AG04449 (cell line): ENCODE measurements at places on chromosomes 16 and 17.

DNA sequence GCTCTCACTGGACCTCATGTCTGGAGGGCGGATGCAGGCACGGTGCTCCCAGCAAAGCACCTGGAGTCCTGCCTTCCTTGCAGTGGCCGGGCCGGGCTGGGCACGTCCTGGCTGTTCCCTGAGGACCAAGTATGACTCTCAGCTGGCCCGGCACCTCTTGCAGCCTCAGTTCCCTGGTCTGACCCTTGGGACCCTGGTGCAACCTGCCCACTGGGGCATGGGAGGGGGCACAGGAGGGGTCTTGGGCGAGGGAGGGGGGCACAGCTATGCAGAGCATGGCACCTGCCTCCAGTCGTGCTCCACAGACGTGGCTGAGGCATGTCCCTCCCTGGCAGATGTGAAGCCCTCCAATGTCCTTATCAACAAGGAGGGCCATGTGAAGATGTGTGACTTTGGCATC is 19.6 kb downstream of the MAP2K3 start:
- no peak for DNase-seq

DNA sequence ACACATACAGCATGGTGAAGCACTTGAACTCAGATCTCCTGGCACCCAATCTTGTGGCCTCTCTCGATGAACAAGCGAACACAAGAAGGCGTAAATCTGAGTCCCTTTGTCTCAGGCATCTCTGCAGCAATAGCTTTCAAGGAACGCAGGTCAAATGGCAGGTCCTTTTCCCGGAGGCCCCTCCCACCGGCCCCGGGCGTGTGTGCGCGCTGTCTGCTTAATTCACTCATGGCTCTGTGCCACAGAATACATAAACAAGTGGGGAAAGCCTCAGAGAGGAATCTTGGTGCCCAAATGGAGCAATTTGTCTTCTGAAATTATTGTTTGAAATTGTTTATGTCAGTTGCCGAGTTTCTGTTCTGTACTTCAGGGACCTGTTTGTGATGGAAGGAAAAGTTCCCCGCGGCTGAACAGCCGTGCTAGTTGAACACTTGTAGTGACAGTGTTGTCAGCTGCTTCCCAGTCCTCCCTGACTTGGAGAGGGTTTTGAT is 14.8 kb downstream of the MYOCD start:
- DNase-seq: no peak

- no peak for DNase-seq
Measured at GRCh38 chr16:85138825-85139627, 26.8 kb upstream of the CIBAR2 start.

- no peak for DNase-seq
Measured at GRCh38 chr17:44996304-44996703, 28.2 kb upstream of the C1QL1 start.

DNA sequence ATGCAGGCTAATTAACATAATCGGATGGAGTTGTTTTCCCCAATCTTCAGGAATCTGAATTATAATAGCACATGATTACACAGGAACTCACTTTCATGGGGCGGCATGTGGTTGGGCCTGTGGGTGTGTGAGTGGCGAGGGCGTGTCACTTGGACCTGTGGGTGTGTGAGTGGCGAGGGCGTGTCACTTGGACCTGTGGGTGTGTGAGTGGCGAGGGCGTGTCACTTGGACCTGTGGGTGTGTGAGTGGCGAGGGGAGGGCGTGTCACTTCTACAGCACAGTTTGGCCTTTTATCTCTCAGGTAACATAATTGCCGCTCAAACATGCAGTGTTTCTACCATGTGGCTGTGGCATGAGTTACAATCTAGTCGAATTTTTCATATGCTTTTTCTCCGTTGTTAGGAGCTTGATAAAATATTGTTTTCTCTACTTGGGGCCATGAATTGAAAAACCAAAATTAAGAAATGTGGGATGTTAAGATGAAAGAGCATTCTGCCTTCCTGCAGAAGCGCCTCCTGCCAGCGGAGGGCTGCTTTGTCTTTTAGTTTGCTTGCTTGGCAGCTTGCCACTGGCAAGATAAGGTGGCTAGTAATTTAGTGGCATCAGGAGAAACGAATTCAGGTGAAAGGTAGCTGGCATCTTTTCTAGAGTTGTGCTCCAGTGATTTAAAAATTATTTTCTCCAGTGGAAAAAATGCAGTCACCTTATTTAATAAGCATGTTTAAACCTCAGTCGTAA is 36.2 kb downstream of the USP10 start:
- DNase-seq: no peak

- no peak for DNase-seq
Measured at GRCh38 chr16:58027161-58027915, 1.8 kb downstream of the MMP15 start.

DNA sequence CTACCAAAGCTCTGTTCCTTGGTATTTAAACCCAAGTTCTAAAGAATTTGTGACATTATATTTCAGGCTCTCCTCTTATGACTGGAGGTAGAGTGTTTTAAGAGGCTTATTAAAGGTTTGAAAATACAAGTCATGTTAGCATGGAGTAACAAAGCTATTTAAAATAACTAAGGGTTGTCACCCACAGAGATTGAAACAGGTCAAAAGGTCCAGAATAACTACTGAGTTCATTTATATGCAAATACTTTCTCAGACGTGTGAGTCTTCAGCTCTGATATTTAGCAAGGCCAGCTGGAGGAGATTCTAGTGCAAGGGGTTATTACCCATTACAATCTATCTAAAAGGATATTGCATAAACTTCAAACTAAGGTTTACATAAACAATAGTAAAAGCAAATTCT is 1538.8 kb upstream of the CDH8 start:
- no peak for DNase-seq

- no peak for DNase-seq
Measured at GRCh38 chr16:27841061-27841801, 222.3 kb downstream of the GSG1L start.

- DNase-seq: no peak
Measured at GRCh38 chr16:79847101-79847500, 246.6 kb upstream of the MAF start.

DNA sequence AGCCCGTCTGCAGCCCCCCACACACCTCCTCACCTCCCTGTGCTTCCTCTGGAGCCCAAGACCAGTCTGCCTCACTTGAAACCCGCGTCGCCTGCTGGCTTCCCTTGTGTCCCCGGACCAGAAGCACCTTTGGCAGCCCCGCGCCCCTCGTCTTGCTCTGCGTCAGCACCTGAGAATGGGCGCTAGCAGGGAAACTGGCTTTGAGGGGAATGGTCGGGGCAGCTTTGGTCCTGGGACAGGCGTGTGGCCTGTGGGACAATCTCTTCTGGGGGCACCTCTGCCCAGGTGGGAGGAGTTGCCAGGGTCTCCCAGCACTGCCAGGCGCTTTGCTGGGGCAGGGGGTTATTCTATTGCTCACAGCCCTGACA is 3.6 kb upstream of the MAFG start:
- no peak for DNase-seq

- no peak for DNase-seq
Measured at GRCh38 chr16:4687946-4688673, 5.3 kb upstream of the NUDT16L1 start.

DNA sequence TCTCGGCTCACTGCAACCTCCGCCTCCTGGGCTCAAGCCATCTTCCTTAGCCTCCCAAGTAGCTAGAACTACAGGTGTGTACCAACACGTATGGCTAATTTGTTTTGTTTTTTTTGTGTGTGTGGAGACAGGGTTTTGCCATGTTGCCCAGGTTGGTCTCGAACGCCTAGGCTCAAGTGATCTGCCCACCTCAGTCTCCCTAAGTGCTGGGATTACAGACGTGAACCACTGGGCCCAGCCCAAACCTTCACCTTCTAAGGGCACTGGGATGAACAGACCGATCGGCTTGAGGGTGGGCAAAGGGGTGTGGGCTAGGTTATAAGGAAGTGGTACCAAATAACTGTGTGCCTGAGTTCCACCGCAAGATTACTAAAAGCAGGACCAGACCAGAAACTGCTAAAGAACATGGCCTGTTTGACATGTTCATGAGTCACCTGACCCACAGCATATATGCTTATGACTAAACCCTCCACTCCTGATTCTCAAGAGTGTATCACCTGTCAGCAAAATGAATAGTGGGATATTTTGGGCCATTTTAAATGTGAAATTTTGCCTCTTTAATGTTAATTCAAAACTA is 8.1 kb downstream of the TMEM97 start:
- no peak for DNase-seq

- DNase-seq: no peak
Measured at GRCh38 chr17:40582328-40582901, 17.1 kb upstream of the CCR7 start.

- no peak for DNase-seq
Measured at GRCh38 chr16:23692190-23692837, 13.6 kb downstream of the PLK1 start.

DNA sequence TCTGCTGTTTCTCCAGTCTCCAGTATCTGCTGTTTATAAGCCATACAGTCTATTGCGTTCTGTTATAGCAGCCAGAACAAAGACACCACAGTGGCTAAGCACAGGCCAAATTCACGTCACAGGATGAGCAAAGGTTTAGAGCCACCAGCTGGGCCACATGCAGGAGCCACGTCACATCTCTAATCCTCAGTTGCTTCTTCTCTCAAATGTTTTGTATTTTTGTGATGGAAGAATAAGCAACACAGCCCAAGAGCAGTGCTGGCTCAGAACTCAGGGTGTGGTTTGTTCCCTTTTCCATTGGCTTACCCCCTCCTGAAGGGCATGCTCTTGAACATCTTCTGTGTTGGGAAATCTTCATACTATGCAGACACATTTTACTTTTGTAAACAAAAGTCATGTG is 309.4 kb upstream of the CDH5 start:
- no peak for DNase-seq

DNA sequence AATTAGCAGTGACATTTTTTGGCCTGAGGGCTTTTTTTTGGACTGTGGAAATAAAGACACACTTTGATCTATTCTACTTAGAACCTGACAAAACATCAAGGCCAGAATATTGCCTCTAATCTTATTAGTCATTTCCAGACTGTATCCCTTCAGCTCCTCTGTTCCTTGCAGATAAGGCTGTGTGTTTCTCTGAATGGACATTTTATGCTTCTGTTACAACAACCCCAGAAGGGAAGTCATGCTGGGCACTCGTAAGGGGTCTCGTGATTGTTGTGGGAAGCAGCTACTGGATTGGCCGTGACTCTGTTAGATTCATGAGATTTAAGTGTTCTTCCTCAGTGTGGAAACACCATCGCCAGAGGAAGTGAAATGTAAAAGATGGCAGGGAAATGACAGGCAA is 31.6 kb upstream of the HS3ST2 start:
- no peak for DNase-seq

GRCh38 chr16:30603945-30604315 is 6.3 kb downstream of the ZNF689 start:
- no peak for DNase-seq

DNA sequence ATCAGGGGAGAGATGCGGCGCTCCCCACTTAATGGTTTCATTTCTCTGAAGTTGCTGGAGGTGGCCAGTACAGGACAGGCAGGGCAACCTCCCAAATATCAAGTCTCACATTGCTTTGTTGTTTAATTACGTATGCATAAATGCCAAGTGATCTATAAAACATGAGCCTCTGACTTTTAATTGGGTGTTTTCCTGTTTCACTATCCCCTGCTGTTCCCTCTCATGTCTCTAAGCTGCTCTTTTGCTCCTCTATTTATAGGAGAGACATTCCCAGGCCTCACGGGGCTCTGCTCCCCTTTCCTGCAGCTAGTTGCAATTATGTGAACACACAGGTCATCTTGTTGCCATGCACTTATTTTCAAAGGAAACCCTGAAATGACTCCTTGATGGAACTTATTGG is 1173.5 kb upstream of the GOT2 start:
- DNase-seq: no peak

DNA sequence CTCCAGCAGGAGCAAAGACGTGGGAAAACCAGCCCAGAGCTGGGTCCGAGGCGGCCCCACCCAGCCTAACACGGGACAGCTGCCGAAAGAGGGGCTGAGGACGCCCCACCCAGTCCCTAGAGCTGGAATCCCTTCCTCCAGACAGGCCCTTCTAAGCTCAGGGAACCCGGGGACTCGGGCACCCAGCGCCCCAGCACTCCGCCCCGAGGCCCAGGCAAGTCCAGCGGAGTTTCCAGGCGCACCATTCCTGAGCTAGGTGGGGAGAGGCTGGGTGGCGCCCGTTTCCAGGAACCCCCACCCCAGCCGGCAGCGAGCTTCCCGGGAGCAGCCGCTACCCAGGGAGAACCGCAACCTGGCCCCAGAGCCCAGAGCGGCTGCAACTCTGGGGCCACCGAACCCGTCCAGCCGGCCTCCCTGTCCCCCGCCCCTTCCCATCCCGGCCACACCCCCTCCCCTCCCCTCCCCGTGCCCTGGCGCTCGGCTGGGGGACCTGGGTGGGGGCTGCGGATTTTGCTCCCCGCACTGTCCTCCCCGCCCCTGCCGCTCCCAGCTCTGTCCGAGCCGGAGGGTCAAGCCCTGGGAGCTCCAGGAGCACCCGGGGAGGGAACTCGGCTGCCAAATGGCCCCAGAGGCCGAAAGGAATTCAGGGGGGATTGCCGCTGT is 536 bp downstream of the TMC6 start:
- DNase-seq: no peak

DNA sequence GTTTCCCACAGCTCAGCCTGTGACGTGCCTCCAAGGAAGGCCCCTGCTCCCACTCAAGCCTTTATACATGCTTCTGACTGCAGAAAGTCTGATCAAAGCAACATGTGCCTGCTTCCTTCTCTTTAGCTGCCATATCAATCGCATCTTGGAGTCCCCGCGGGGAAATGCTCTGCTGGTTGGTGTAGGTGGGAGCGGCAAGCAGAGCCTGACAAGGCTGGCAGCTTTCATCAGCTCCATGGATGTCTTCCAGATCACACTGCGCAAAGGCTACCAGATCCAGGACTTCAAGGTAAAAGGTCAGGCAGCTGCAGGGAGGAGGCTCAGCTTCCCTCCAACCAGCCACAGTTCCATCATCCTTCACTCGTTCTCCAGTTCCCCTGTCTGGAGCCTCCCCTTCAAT is 189.7 kb downstream of the ZNF18 start:
- DNase-seq: no peak

GRCh38 chr17:43645765-43646481 is 15.8 kb downstream of the MEOX1 start:
- DNase-seq: no peak

DNA sequence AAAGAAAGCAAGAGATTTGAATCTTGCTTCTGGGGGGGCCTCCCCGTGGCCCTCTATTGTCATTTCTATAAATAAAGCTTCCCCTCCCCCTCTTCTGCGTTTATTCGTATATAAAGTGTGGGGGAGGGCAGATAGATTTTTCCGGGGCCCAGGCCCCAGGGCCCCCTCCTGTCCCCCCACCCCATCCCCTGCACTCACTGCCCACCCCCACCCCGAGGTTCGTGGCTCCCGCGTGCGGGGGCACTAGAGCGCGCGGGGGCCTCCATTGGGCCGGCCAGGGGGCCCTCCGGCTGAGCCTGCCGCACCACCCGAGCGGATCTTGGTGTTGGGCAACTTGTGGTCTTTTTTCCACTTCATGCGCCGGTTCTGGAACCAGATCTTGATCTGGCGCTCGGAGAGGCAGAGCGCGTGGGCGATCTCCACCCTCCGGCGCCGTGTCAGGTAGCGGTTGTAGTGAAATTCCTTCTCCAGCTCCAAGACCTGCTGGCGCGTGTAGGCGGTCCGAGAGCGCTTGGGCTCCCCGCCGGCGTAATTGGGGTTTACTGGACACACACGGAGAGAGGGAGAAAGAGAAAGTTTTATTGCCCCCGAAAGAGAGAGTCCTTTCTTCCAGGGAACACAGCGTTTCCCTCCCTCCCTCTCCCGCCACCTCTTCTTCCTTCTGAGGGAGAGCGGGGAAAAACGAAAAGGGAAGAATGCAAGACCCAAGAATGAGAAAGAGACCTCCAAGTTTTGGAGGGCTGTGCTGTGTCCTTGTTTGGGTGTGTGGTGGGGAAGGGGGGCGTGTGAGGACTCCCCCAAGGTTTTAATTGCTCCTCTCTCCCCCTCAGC is 1.5 kb downstream of the HOXB4 start:
- no peak for DNase-seq

- DNase-seq: no peak
Measured at GRCh38 chr17:45990886-45991285, 8.2 kb upstream of the STH start.
